T-helper 2 cell treated with Interferon-gamma antibody and Interleukin-4, amounts not matched to agents 5 μg/mL and 100 μg/mL, for 36 hours (primary cell): ENCODE measurements at places on chromosomes 3 and 15.

DNA sequence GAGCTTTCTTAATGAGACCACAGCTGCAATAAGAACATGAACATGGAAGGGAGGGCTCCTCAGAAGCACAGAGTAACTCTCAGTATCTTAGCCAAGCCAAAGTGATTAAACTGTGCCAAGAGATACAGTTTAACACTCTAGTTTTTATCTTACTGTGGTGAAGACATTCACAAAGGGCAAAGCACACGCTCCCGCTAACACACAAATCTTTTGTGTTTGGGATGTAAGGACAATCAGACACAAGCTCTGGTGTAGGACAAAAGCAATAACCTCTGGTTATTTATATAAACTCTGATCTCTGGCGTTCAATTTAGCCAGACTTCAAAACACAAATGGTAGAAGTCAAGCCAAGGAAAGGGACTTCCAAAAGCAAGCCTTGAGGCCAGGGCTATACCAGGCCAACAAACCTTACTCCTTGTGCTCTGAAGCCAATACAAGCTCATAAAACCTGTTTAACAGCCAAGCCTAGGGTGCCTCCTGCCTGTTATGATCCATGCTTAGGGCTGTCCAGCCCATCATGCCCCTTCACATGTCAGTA, 27.8 kb downstream of the DPH3 start:
- DNase-seq: no peak

DNA sequence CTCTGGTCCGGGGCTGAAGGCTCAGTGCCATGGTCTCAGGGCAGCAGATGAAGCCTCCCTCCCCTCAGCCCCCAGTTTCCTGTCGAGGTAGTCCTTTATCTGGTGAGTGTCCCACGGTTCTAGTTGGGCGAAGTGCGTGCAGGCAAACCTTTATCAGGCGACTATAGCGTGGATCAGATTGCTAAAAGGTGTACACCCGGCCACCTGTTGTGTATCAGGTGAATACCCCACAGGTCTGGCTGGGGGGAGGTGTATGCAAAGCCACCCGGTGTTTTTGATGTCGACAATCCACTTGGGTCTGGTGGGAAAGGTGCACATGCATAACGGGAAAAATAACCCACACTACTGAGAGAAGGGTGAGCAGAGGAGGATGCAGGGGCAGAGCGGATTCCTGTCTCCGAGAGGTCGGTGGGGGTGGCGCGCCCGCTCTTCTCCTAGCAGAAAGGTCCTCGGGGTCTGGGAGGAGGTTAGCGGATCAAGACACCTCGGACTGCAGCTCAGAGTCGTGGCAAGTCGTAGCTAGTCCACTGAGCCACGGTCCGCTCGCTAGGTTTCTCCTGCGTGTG, 507 bp downstream of the SLC12A6 start:
- no peak for DNase-seq

DNA sequence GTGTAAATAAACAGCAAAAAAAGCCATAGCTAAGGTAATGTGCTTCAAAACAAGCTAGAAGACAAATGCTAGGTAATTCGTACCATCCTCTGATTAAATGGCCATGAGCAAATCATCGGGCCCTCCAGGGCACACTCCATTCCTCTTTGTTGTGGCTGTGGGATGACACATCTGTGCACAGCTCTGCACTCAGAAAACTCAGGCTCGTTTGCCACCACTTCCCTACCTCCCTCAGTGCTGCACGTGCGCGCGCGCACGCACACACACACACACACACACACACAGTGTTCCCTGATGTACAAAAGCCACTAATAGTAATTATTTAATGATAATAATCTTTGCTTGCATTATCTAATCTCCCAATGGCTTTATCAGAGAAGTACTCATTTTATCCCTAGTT, 336.6 kb downstream of the FEZF2 start:
- no peak for DNase-seq

GRCh38 chr3:52249683-52250082, 4.1 kb downstream of the PPM1M start:
- no peak for DNase-seq

GRCh38 chr3:154060238-154061000, 60.8 kb upstream of the ARHGEF26 start:
- no peak for DNase-seq

- DNase-seq: no peak
Observed at GRCh38 chr15:52765785-52766184, 24.4 kb downstream of the ONECUT1 start.

- no peak for DNase-seq
Observed at GRCh38 chr3:66450390-66451022, 50.3 kb downstream of the LRIG1 start.

- no peak for DNase-seq
Observed at GRCh38 chr3:29761517-29761916, 480.6 kb downstream of the RBMS3 start.

- no peak for DNase-seq
Observed at GRCh38 chr3:52030714-52031310, 25.6 kb downstream of the DUSP7 start.

DNA sequence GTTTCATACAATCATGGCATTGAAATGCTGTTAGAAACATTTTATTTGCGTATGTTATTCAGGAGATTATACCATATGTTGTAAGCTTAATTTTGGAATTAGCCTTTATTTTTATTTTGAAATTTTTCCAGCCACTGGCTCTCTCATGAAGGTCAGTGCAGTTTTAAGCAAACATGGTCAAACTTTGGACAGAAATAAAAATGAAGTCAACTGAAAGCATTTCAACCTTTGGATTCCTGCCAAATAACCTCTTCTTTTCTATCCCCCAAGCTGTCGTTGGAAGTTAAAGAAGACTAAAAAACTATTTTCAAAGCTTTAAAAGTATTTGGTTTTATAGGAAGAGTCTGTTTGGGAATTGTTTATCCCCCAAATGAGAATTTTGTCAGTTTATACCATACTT, 846.6 kb downstream of the MCTP2 start:
- no peak for DNase-seq

DNA sequence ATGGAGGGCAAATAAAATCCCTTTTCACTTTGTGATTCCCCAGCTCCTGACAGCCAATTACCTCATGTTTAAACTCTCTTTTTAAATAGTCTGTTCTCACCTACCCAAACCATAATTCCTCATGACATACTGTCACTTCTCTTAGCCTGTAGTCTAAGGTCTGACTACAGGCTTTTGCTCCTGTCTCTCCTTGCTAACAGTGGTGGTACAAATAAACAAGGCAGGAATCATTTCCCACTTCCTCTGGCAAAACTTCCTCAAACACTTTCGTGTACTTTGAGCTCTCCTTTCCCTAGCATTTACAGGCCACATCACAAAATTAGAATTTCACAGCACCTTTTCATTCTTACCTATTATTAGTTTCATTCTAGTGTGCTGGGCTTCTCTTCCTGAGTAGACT, 51.8 kb downstream of the ATP8B4 start:
- DNase-seq: no peak

- no peak for DNase-seq
Observed at GRCh38 chr15:29968099-29968894, 114.5 kb upstream of the GOLGA8J start.

DNA sequence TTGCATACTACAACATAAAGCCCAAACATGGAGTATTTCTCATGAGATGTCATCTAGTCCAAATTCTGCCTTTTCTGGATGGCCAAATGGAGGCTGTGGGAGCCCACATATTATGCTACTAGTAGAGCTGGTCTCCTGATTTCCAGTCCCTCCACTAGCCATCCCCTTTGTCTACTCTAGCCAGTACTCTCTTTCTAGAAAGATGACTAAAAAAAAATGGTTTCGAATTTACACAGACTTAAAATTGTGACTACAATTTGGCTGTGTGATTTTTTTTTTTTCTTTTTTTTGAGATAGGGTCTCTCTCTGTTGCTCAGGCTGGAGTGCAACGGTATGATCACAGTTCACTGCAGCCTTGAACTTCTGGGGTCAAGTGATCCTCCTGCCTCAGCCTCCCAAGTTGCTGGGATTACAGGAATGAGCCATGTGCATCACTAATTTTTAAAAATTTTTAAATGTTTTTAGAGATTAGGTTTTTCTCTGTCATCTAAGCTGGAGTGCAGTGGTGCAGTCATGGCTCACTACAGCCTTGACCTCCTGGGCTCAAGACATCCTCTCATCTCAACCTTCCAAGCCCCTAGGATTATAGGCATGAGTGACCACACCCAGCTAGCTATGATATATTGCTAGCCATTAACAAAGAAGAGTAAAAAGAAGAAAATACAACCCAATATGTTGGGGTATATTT, 273.9 kb downstream of the ADAMTSL3 start:
- no peak for DNase-seq

DNA sequence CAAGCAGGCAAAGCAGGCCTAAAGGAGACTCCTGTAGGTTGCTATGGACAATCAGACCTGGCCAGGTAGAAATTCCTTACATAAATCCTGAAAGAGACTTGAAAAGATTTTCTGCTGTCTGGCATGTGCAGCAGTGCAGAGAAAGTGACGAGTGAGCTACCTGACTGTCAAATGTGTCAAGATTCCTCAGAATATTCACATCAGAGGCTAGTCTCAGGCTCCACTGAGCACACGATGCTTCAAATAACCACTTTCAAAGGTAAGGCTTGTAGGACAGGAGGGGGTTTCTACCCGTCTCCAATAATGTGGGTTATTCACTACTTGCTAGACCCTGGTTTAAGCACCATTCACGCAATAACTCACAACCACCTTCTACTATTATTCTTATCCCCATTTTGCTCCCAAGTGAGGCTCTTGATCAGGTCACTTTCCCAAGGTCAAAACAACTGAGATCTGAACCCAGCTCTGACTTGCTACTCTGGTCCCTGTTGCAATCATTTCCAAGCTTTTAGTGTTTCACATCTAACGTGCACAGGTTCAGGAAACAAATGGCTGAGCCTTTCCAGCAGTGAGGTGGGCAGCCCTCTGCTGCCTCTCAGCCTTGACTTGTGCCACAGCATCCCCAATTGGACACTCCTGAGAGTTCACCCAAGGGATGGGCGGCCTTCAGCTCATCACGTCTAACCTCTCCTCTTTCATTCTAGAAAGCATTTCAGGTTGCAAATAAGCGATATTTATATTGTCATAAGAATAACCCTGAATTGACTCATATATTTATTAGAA, 329.9 kb upstream of the WNT5A start:
- no peak for DNase-seq

GRCh38 chr15:31373096-31373865, 46.6 kb downstream of the KLF13 start:
- no peak for DNase-seq

- no peak for DNase-seq
Observed at GRCh38 chr3:49469037-49469935, 781 bp upstream of the DAG1 start.

GRCh38 chr15:96125721-96126415, 204.6 kb upstream of the NR2F2 start:
- DNase-seq: no peak

GRCh38 chr3:136644212-136644611, 108.0 kb downstream of the STAG1 start:
- no peak for DNase-seq

GRCh38 chr15:92421976-92422375, 28.3 kb downstream of the ST8SIA2 start:
- DNase-seq: no peak

DNA sequence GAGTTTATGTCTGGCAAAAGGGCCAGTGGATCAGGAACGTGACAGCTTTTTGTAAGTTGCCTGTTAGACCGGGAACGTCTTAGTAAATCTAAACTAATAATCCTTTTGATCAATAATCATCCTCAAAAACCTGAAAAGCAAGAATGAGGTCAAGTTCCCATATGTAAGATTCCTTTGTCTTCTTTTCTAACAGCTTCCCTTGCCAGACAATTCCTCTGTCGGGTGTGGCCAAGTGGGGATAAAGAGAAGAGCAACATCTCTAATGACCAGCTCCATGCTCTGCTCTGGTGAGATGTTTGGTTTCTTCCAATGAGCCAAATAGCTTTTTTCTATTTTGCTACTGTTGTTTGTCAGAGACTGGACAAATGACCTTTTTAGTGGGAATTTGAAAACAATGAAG, 19.8 kb downstream of the FANCD2OS start:
- no peak for DNase-seq

- no peak for DNase-seq
Observed at GRCh38 chr3:156632601-156633000, 41.8 kb upstream of the TIPARP start.

GRCh38 chr15:79140846-79141570, 50.4 kb upstream of the RASGRF1 start:
- no peak for DNase-seq

DNA sequence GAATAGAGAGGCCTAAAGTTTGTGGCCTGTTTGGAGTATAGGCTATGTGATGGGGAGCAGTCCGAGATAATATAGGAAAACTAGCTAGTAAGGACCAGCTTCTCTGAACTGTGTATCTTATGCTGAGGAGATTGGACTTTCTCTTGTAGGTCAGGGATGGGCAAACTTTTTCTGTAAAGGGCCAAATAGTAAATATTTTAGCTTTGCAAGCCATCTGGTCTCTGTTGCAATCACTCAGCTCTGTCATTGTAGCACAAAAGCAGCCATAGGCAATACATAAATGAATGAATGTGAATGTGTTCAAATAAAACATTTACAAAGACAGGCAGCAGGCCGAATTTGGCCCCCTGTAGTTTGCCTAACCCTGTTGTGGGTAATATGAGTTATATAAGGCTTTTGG, 24.5 kb downstream of the TMOD3 start:
- no peak for DNase-seq

DNA sequence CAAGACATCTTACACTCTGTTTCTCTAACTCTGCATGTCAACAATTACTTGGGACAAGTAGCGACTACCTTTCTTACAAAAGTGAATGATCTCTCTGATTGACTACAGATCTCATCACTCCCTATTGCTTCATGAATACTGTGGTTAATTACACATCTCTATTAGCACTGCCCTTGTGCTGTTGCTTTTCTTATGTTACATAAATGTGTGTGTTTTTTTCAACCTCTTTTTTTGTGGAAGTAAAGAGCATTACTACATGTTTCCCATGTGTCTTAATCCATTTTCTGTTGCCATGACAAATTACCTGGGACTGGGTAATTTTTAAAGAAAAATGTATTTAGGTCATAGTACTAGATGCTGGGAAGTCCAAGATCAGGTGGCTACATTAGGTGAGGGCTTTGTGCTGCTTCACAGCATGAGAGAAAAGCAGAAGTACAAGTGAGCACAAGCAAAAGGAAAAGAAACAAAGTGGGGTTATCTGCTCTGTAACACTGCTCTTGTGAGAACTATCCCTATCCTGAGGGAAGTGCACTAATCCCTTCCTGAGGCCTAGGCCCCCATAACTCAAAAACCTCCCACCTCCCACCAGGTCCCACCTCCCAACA, 298.2 kb upstream of the SATB1 start:
- no peak for DNase-seq
